Natural killer cell treated with Interleukin-12 subunit alpha and Interleukin-12 subunit beta and Interleukin-15 and Interleukin-18, amount 100 ng/mL, for 72 hours (primary cell): ENCODE measurements at places on chromosomes 4 and X. TPM values are rescaled to one million over a fixed set of nuclear protein-coding genes. Genes with fewer than 3 reads are reported as not detected.
A peak's percentile ranks its signal among the peaks of the same experiment; 100 is the strongest.

DNA sequence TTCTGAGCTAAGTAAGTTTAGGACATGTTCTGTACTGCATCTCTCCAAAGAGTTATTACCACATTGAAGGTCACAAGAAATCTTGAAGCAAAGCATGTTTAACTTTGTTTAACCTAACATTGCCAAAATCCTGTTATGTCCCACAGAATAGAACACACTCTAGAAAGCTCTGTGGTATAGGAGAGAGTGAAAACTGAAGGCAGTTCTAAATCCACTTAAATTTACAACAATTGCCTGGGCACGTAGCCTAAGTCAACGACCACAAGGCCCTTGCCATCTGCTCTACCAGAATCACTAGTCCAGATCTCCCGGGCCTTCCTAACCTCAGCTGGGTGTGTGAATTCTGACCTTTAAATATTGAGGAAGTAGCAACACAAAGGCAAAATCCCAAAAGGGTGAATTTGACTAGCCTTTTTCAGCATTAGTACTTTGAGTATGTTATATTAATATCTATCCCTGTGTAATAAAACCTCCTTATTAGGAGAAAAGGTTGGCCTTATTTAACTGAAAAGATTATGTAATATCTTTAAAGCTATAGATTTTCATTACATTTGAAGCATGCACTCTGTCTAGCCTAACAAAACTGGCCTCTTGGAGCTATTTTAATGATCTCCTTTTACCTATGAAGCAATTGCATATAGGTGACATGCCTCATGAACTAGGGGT lies 4.5 kb upstream of the MAML3 start:
- DNase-seq = no peak
- H3K27me3 ChIP-seq = peaks cover 20% of the 10 kb centered on the region
- H3K4me1 ChIP-seq = peaks cover 15% of the 10 kb centered on the region
- H3K27ac ChIP-seq = no peak overlapping the region
- H3K36me3 ChIP-seq = no peaks in the 10 kb centered on the region
- no peak overlapping the region for H3K4me3 ChIP-seq

ADH1C gene
- total RNA-seq = not detected

NMU gene
- not detected for total RNA-seq

- no peaks in the 10 kb centered on the region for H3K4me1 ChIP-seq
- peaks cover 5% of the 10 kb centered on the region for H3K27me3 ChIP-seq
- no peak overlapping the region for H3K27ac ChIP-seq
Measured at GRCh38 chr4:78100060-78100459, 42.9 kb downstream of the FRAS1 start.

DNA sequence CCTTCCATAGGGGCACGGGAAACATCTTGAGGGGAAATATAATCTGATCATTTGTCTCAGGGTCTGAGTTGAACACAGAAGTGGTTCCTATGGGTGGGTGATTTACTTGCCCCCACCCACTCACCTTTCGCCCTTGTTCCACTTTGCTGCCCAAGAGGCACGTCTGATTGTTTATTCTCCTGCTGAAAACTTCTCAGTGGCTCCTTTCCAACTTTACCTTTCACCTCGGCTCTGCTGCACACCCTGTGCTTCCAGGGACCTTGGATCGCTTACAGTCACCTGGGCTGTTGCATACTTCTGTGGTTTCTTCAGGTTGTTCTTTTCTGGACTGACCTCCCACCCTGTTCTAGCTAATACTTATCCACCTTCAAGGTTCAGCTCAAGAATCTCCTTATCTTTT lies 213.4 kb upstream of the JADE1 start:
- no peak for DNase-seq
- peaks cover 40% of the 10 kb centered on the region for H3K27me3 ChIP-seq
- no peak overlapping the region for H3K27ac ChIP-seq

- no peaks in the 10 kb centered on the region for H3K36me3 ChIP-seq
- H3K4me3 ChIP-seq = no peak overlapping the region
- H3K27me3 ChIP-seq = peaks cover under 1% of the 10 kb centered on the region
- DNase-seq = no peak
- no peaks in the 10 kb centered on the region for H3K4me1 ChIP-seq
- H3K27ac ChIP-seq = no peak overlapping the region
Measured at GRCh38 chrX:99507768-99508167, 902.3 kb downstream of the PCDH19 start.

DNA sequence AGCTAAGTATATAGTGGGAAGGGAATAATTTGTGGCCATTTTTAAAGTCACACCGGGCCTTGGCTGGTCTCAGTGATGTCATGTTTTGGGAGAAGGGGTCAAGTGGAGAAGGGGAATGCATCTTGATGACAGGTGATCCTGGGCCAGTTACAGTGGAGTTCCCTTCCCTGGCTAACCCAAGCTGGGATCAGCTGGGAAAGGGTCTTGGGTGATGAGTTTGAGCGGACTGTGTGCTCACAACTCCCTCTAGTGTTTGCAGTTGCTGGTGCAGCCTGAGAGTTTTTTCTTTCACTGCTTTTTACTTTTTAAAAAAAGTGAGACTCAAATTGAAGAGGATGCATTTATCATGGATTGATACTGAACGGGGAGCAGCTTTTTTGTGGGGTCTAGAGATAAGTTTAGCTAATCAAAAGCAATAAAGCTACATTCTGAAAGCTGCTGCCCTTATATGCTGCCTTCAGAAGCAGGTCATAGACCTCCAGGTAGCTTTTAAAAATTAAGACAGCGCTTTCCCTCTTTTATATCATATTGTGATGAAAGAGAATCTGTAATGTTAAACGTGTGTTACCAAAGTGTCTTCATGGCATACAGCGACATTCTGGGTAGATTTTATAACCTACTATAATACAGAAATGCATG lies 164.7 kb downstream of the DCLK2 start:
- H3K36me3 ChIP-seq = no peaks in the 10 kb centered on the region
- no peak overlapping the region for H3K4me3 ChIP-seq

- no peaks in the 10 kb centered on the region for H3K36me3 ChIP-seq
- H3K27ac ChIP-seq = no peak overlapping the region
- H3K4me3 ChIP-seq = no peak overlapping the region
- H3K27me3 ChIP-seq = peaks cover 15% of the 10 kb centered on the region
- peaks cover 3% of the 10 kb centered on the region for H3K4me1 ChIP-seq
Measured at GRCh38 chr4:165011403-165011802, 20.4 kb upstream of the TRIM60 start.

CYBB gene
- total RNA-seq = 0.10 TPM

DNA sequence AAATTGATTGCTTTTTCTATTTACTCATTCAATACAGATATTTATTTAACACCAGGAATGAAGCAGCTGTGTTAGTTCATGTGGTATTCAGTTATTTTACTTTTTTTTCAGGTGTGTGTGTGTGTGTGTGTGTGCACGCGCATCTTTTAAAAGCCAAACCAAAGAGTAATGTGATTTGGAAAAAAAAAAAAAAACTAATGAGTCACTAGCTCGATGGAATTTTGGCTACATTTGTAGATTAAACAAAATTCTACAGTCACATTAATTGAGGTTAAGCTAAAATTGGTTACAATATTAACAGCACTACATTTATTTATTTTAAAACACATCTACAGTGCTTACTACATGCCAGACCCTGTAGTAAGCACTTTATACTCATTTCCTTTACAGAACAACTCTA lies 66.8 kb downstream of the HHIP start:
- DNase-seq = no peak
- H3K27ac ChIP-seq = no peak overlapping the region
- H3K36me3 ChIP-seq = no peaks in the 10 kb centered on the region
- H3K27me3 ChIP-seq = no peaks in the 10 kb centered on the region
- H3K4me3 ChIP-seq = no peak overlapping the region
- H3K4me1 ChIP-seq = no peaks in the 10 kb centered on the region

DNA sequence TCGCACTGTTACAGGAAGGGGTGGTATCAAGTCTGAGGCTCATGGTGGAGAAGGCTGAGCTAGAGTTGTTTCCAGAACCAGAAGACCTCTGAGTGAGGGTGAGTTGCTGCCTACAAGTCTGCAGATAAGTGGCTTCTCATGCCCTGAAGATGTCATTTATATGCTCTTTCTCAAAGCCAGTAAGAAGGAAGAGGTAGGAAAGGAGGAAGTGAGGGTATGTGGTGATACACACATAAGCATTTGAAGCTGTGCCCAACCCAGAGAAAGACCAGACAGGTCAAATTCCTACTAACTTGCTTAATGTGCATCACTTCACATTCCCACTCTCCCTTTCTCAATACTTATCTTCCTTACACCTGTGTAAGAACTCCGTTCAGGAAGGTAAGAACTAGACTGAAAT lies at the start of gene PPBP:
TSS of gene PPBP (minus strand) at position 130 of the 400 bp plus-strand sequence. CDS start at position 43, 87 bp downstream.
- no peak within 1 kb of the TSS for H3K4me3 ChIP-seq
- H3K36me3 ChIP-seq = no peaks in the 10 kb centered on the region
- no peak for DNase-seq
- H3K27me3 ChIP-seq = peaks cover 2% of the 10 kb centered on the region
- no peaks in the 10 kb centered on the region for H3K4me1 ChIP-seq
- H3K27ac ChIP-seq = no peak within 1 kb of the TSS

GRCh38 chrX:38819709-38820108 lies 18.4 kb downstream of the MID1IP1 start:
- no peaks in the 10 kb centered on the region for H3K36me3 ChIP-seq
- no peak overlapping the region for H3K27ac ChIP-seq
- no peaks in the 10 kb centered on the region for H3K4me1 ChIP-seq
- no peak for DNase-seq
- no peak overlapping the region for H3K4me3 ChIP-seq

MAGED4 gene
- total RNA-seq = 1.2 TPM

PRSS12 gene
- not detected for total RNA-seq

GLUD2 gene
- 0.14 TPM for total RNA-seq

DNA sequence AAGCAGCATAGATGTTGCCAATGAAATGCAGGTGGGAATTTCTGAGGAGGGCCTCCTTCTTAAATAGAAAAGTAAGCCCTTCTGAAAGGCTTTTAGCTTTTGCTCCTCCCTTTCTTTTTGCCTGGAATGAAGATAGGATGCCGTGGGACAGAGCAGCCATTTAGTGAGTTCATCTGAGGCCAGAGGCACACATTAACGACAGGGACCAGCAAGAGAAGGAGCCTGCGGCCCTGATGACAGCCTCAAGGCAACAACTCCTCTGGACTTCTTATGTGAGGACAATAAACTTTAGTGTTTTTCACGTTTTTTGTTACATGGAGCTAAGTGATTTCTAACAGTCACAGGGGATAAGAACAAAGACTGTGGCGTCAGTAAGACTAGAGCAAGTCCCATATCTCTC lies 1.1 kb upstream of the BDH2 start:
- no peak overlapping the region for H3K4me3 ChIP-seq
- H3K27me3 ChIP-seq = no peaks in the 10 kb centered on the region
- DNase-seq = no peak
- peaks cover 9% of the 10 kb centered on the region for H3K4me1 ChIP-seq

GRCh38 chr4:14115106-14115505 lies 487.6 kb upstream of the BOD1L1 start:
- DNase-seq = no peak
- no peaks in the 10 kb centered on the region for H3K27me3 ChIP-seq
- H3K4me1 ChIP-seq = peaks cover 2% of the 10 kb centered on the region
- H3K27ac ChIP-seq = no peak overlapping the region
- H3K4me3 ChIP-seq = no peak overlapping the region
- no peaks in the 10 kb centered on the region for H3K36me3 ChIP-seq

ITM2A gene
- total RNA-seq = 51.6 TPM

DNA sequence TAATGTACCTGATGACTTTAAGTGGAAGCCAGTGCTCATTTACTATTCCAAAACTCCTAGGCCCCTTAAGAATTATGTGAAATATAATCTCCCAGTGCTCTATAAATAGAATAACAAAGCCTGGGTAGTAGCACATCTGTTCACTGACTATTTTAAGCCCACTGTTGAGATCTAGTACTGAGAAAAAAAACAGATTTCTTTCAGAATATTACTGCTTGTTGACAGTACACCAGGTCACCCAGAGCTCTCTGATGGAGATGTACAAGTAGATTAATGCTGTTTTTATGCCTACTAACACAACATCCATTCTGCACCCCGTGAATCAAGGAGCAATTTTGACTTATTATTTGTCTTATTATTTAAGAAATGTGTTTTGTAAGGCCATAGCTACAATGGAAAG lies 75.7 kb downstream of the FAM47C start:
- H3K27me3 ChIP-seq = no peaks in the 10 kb centered on the region
- H3K27ac ChIP-seq = no peak overlapping the region
- DNase-seq = no peak

ADGRG4 gene
- total RNA-seq = not detected

GRCh38 chr4:48193096-48193836 lies 59.2 kb upstream of the TXK start:
- DNase-seq = no peak
- no peaks in the 10 kb centered on the region for H3K27me3 ChIP-seq
- no peak overlapping the region for H3K27ac ChIP-seq
- peaks cover 23% of the 10 kb centered on the region for H3K4me1 ChIP-seq
- no peaks in the 10 kb centered on the region for H3K36me3 ChIP-seq
- no peak overlapping the region for H3K4me3 ChIP-seq

DNA sequence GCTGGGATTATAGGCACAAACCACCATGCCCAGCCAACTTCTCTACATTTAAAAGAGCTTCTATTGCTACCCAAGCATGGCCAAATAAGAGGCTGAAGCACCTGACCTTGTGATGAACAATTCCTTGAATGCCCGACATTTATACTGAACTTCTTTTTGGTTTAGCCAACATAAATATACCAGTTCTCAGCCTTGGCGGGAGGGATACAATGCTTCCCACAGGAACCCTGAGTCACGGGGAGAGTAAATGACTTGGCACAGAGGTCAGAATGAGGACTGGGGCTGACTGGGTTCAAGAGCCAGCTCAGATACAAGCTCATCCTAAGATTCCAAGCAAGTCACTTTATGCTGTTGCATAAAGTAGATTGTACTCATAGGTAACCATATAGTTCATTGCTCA lies 6.1 kb downstream of the HOPX start:
- H3K4me1 ChIP-seq = peaks cover 9% of the 10 kb centered on the region
- no peaks in the 10 kb centered on the region for H3K27me3 ChIP-seq

DNA sequence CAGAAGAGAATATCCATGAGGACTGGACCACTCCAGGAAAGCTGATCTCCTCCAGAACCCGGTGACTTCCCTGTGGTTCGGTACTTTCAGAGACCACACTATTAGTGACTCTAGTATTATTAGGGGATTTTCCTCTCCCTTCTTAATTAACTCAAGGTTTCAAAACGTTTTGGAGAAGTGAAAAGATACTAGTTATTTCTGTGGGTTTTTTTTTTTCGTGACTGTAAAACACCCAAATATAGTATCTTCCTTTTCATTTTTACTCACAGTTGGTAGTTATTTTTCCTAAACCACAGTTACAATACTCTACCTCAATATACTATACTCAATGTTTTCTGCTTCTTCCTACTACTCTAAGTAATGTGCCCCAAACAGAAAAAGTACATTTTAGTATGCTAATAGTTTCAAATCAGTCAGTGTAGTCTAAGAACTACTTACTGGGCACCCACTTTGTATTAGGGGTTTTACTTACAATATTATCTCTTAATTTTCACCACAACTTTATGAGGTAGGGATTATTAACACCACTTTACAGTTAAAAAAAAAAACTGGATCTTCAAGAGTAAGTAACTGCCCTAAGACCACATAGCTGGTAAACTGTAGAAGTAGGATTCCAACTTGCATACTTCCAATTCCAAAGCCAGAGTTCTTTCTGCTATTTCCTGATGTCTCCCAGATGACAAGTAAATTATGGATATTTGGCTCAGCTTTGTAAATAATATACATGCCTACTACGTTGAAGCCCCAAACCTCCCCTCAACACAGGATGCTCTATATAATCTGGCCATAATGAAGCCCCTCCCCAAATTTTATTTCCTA lies 45.0 kb downstream of the SLC9A7 start:
- H3K36me3 ChIP-seq = no peaks in the 10 kb centered on the region
- H3K4me1 ChIP-seq = peaks cover 22% of the 10 kb centered on the region
- peaks cover 14% of the 10 kb centered on the region for H3K27me3 ChIP-seq
- no peak for DNase-seq
- H3K27ac ChIP-seq = peak overlapping the region; percentile 35
- peak overlapping the region; percentile 36 for H3K4me3 ChIP-seq

TCEAL5 gene
- total RNA-seq = not detected

VSIG4 gene
- not detected for total RNA-seq

- no peak for DNase-seq
- H3K4me3 ChIP-seq = no peak overlapping the region
- H3K36me3 ChIP-seq = peaks cover 30% of the 10 kb centered on the region
- H3K27me3 ChIP-seq = peaks cover 61% of the 10 kb centered on the region
Measured at GRCh38 chrX:627510-627981, 3.0 kb upstream of the SHOX start.
